ENCODE measurements at places on chromosomes 16 and 17.

DNA sequence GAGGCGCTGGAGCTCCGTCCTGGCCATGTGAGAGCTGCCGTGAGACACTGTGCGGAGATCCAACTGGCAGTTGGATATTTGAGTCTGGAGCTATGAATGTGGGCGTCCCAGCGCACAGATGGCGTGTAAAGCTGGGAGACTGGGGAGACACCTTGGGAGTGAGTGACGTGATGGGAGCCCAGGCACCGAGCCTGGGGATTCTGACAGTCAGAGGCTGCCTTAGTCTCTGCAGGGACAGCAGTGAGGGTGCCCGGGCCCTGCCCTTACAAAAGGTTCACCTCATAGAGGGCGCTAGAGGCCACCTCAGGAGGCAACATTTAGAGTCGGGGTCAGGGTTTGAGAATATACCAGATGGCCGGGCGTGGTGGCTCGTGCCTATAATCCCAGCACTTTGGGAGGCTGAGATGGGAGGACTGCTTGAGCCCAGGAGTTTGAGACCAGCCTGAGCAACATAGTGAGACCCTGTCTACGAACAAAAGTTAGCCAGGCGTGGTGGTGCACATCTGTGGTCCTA is 194.1 kb upstream of the GSE1 start:
- H3K36me3 ChIP-seq, result no peaks in the 10 kb centered on the region
- H3K4me1 ChIP-seq, result peaks cover 18% of the 10 kb centered on the region
- no peak overlapping the region for H3K4me3 ChIP-seq
- H3K27ac ChIP-seq, result no peak overlapping the region

GRCh38 chr16:50195276-50195675 is 42.2 kb downstream of the TENT4B start:
- DNase-seq, result no peak
- H3K36me3 ChIP-seq, result no peaks in the 10 kb centered on the region
- no peak overlapping the region for H3K4me3 ChIP-seq
- H3K4me1 ChIP-seq, result no peaks in the 10 kb centered on the region
- H3K27ac ChIP-seq, result no peak overlapping the region

DNA sequence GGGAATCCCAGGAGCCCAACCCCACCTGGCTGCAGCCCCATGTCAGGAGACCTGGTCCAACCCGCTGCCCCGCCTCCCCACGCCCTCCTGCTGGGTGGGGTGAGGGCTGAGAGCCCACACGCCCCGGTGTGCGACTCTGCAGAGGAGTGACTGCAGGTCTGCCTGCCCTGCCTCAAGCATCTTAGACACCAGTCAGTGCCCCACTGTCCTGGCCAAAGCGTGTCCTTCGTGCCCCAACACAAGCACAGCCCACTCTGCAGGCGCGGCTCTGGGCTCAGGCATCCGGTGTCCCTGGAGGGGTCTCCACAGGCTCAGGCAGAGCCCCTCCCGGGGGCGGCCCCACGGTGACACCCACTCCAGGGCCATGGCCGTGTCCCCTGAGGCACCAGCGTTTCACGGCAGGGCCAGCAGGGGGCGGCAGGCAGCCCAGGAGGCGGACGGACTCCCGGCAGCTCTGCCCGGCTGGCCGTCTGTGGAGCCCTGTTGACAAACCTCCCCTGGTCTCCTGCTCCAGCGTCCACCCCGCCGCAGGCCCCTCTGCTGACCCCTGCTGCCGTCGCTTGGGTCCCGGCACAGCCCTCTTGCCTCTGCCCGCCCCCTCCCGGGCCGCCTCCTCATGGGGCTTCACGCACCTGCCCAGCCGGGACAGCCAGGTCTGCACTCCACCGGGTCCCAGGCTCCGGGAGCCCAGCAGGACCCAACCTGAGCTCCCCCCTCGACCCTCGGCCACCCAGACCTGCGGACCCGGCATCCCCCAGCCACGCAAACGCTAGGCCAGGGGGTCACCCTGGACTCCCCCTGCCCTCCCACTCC is 8.6 kb upstream of the UBE2I start:
- H3K27ac ChIP-seq, result no peak overlapping the region
- no peaks in the 10 kb centered on the region for H3K36me3 ChIP-seq
- peak; percentile 84 for DNase-seq

DNA sequence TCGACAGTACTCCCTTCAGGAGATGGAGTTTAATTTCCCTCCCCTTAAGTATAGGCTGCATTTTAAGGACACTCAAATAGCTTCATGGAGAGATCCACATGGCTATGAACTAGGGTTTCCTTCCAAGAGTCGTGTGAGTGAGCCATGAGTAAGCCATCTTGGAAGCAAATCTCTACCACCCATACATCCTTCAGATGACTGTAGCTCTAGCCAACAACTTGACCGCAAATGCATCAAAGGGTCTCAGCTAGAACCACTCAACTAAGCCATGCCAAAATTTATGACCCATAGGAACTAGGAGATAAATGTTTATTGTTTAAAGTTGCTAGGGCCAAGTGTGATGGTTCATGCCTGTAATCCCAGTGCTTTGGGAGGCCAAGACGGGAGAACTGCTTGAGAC is 43.4 kb downstream of the METTL16 start:
- H3K36me3 ChIP-seq, result peaks cover 10% of the 10 kb centered on the region
- H3K27me3 ChIP-seq, result no peaks in the 10 kb centered on the region
- no peak overlapping the region for H3K27ac ChIP-seq
- no peaks in the 10 kb centered on the region for H3K4me1 ChIP-seq
